ENCODE measurements at places on chromosomes 12 and 14.

DNA sequence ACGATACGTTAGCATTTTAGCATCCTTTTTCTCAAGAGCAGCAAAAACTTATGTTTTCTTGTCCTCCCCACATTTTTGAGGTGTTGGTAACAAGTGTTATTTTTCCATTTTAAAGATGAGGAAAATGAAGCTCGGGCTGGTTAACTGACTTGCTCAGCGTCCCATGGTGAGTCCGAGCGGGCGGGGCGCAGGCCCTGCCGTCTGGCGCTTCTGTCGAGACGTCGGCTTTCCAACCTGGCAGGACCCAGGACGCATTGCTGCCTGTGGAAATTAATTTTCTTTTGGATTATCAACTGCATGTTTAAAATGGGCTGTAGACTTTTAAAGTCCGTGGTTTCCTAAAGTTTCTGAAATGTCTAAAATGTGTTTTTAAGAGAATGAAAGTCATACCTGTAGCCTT is 30.4 kb downstream of the XRCC3 start:
- DNase-seq: no peak

- no peak for DNase-seq
Observed at GRCh38 chr12:25395227-25395626, 144.5 kb upstream of the KRAS start.

GRCh38 chr12:100699209-100699608 is 95.4 kb upstream of the ANO4 start:
- DNase-seq: no peak

DNA sequence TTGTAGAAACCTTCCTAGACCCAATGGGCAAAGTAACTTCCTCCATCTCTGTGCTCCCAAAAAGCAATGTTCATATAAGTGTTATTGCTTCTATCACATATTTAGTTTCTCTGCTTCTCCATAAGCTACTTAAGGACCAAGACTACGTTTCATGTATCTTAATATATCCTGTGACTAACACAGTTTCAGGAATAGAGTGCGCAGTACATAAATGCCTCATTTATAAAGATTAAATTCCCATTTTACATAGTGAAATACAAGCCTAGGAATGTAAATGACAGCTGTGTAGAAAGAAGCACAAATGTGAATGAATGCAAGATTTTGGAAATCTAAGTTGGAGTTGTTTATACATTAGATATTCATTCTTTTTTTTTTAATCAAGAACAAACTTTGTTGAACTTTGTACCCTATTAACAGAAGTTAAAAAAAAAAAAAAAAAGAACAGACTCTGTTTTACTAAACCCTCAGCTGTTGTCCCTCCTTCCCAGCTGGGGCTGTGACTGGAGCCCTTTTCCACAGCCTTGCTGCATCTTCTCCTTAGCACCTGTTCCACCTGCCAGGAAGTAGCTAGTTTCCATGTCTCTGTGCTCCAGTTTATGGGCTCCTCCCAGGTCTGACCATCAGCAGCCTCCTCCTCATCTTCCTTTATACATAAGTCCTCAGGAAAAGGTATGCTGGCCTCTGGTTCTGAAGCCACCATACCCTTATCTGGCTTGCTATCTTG is 7.0 kb upstream of the METTL17 start:
- no peak for DNase-seq

All from NCI-H226 (cell line).